ENCODE measurements at places on chromosomes 5 and 9.

GRCh38 chr9:21730899-21731298 is 71.5 kb upstream of the MTAP start:
- DNase-seq = no peak

- DNase-seq = no peak
These were observed 86.4 kb downstream of the ADRB2 start for GRCh38 chr5:148912714-148913398.

GRCh38 chr5:139767960-139768359 is 27.6 kb upstream of the PSD2 start:
- DNase-seq = no peak

DNA sequence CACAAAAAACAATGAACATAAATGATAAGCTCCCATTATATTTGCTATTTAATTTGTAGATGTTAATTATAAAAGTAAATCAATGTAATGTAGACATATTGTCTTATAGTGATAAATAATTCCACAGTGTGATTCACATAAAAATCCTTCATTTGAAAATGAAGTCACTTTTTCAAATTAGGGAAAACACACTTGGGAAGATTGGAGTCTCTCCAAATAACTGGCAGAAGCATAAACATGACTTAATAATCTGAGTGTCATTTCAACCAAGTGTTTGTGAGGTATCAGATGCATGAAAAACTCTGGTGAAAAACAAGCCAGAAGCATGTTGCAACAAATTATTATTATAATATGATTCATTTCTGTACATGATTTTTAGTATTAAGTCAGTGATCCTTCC is 102.2 kb downstream of the CETN3 start:
- DNase-seq = no peak

- DNase-seq = no peak
These were observed 159.1 kb downstream of the HTR1A start for GRCh38 chr5:63803165-63803564.

DNA sequence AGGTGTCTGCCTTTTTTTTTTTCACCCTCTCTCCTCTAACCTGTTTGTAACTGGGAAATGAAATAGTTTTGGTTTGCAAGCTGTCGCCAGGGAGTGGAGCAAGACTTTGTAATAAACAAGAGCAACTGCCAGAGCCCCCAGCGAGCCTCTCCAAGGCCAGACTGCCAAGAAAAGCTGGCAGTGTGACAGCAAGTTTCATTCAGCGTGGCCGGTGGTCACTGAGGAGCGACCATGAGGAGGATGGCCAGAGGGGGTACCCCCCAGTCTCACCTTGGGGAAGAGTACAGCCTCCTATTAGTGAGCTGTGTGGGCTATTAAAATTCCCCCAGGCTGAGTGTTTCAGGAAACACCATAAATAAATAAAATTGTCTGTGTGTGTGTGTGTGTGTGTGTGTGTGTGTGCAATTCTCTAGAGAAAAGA is 49.9 kb downstream of the ZFAND5 start:
- DNase-seq = no peak

DNA sequence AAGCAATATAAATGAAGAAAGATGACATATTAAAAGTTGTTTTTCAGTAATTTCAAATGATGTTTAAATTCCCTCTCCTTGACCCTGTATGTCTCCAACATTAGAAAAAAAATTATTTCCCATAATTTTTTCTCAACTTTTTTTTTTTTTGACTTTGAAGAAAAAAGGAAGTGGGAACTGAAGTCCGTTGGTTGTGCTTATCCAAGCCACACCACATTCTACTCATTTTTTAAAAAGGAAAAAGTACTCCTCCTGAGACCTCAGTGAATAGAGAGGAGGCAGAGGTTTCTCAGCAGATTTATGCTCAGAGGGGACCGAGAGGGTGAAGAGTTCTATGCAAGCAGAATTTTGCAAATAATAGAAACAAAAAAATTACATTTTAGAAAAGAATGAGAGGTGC is 123.3 kb downstream of the PCSK5 start:
- no peak for DNase-seq

DNA sequence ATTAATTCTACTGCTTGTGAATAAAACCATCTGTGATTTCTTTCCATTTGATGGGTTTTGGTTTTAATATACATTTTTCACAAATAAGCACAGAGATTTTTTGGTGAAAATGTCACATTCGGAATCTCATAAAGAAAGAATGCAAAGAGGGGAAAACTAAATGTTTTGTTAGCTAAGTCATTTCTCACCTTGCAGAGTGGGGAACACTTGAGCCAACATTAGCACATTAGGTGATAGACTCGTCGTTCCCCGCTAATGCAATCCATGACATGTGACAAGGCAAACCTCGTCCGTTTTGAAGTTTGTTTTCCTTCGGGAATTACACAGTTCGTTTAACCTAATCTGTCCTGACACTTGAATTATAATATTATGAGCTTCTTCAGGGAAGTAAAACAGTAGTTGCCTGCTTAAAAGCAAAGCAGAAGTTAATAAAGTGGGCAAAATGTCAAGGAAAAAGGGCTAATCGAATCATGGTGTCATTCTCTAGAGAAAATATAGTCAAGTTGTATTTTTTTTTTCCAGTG is 95.8 kb upstream of the LMX1B start:
- no peak for DNase-seq

DNA sequence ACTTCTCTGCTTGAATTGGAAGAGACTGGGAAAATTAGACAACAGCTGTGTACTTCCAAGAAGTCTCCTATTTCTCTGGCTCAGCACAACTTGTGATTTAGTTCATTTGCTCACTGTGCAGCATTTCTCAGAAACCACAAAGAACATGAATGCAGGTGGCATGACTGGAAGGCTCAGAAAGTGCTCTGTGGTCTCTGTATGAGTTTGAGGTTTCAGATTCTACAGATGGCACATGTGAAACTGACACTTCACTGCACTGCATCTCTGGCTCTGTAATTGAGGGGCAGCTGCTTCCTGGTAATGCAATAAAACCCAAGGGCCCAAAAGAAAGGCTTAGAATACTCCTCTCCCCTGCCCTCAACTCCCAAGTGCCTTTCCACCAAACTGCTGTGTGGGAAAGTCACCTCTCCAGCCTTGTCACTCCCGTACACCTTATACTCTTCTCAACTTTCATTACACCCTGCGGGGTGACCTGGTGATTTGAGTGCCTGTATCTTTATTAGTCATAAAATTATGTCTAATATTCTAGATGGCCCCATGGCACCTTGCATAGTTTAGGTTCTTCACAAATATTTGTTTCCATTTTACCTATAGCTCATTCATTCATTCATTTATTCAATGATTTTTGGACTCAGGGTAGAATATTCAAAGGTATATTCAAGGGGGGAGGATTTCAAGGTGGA is 82.5 kb downstream of the ESM1 start:
- DNase-seq = no peak

DNA sequence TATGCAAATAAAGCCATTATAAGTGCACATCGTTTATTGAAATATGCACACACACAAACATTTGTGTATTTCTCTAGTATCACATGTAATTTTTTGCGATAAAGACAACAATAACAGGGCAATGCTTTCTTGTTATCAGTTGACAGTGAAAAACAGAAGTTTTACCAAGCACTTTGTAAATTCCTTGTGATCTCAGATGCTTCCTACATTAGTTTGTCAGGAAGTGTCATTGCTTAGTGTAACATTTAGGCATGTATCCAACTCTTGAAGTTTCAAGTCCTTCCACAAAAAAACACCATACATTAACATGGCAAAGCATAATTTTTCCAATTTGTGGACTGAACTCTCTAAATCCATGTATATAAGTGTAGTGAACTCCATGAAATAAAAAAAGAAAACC is 46.4 kb downstream of the MOCS2 start:
- DNase-seq = no peak

GRCh38 chr5:8953911-8954438 is 591.9 kb downstream of the SEMA5A start:
- DNase-seq = no peak

- no peak for DNase-seq
These were observed 144.8 kb downstream of the GADD45G start for GRCh38 chr9:89749500-89750116.

DNA sequence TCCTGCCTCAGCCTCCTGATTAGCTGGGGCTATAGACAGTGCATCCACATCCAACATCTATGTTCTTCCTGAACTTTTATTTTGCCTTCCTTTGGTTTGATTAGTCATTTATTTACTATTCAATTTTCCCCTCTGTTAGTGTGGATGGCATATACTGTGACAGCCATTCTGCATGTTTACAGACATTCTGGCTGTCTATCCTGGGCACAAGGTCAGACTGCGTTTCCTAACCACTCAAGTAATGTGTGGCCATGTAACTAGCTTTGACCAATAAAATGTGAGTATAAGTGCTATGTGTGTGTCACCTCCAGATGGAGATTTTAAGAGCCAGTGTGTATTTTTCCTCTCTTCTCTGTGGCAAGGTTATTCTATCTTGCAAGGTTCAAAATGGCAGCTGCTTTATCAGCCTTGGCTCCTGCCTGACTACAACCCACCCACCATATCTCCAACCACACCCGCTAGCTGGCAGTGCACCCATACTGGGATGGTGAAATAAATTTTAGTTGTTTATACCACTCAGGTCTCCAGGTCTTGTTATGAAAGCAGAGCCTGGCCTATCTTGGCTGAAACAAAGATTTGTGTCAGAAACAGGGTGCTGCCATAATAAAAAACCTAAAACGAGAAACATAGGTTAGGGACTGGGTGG is 32.2 kb downstream of the PDE6A start:
- DNase-seq = no peak

GRCh38 chr9:128945798-128946501 is 1.5 kb downstream of the DOLK start:
- DNase-seq = no peak

DNA sequence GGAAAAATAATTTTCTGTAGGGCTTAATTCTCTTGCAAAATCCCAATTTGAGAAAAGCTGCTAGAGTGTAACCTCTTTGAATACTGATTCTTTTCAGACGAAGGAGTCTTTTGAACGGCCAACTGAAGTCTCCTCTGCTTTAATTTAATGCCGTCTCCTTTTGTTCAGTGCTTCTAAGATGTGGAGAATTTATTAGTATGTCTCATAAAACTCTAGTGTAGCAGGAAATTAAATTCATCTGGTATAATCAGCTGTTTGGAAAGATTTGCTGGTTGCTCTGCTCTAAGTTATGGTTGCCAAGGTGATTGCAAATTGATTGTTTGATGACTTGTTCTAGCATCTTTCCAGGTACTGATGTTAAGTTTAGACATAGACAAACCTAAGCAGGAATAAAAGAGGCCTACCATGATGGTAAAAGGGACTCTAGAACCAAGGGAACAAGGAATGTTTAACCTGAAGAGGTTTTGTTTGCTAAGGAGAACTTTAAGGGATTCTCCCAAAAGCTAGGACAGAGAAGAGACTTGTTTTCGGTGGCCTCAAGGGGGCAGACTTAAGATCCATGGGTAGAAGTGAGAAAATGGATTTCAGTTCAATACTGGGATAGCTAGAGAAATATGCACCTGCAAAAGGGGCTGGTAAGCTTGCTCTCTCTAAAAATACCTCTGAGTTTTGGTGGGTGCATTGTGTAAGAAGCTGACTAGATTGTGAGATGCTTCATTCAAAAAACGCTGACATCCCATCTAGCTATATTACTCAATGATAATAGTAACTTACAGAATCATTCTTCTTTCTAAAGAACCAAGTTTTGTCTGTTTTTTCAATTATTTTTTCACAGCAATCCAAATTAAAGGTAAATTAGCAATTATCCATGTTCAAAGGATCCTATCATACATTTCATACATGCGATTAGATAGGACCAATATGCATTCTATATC is 5.7 kb upstream of the ADRB2 start:
- DNase-seq = no peak

DNA sequence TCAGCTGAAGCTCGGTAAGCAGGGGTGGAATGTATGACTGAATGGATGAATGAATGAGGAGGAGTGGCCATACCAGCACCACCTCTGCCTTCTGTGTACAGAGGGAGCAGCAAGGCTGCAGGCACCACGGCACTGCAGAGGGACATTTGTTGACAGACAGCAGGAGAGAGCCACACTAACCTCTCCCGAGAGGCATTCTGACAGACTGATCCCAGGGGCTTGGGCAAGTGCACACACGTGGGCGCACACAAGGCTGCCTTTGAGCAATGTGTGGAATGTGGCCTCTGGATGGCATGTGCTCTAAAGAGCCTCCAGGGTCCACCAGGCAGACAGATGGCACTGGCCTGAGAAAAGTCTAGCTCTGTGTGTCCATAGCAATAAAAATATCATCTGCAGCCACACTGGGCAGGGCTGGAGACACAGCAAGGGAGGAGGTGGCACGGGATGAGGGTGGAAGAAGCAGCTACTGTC is 111.8 kb downstream of the ACTL7B start:
- DNase-seq = no peak

DNA sequence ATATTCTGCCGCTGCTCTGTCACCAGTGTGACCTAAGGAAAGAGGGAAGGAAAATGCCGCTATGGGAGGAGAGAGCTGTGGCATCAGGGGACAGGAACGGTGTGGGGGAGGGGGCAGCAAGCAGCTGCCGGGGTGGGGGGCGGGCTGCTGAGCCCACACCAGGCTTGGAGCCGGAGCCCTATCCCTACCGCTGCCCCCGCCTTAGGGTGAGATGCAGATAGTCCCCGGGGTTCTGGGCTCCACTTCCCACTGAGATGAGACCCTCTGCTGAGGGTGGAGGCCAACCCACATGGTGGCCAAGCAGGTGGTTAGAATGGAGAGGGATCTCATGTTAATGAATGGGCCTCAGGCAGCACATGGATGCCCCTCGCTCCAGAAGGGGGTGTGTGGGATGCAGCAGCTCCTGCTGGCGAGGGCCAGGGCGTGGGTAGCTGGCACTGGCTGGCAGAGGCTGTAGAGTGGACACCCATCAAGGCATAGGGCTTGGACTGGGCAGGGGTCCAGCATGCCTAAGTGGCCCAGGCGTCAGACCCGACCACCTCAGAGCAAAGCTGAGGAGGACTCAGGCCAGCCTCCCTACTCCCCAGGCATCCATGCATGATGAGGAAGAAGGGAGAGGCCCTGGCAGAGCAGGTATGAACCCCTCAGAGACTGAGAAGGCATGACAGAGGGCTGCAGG is 131.5 kb downstream of the ZNF354C start:
- no peak for DNase-seq

DNA sequence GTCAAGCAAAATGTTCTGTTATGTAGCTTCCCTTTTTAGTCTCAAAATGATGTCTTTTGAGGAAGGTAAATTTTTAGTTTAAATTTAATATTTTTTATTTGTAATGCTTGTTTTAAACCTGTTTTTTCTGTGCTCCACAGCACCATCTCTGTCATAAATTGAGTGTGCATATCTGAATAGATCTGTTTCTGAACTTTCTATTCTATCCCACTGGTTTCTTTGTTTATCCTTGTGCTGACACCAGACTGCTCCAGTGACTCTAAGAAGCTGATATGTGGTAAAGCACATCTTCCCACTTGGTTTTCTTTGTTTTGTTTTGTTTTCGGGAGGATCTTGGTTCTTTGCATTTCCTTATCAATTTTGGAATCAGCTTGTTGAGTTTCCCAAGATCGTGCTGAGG is 7.1 kb upstream of the RNF145 start:
- no peak for DNase-seq

DNA sequence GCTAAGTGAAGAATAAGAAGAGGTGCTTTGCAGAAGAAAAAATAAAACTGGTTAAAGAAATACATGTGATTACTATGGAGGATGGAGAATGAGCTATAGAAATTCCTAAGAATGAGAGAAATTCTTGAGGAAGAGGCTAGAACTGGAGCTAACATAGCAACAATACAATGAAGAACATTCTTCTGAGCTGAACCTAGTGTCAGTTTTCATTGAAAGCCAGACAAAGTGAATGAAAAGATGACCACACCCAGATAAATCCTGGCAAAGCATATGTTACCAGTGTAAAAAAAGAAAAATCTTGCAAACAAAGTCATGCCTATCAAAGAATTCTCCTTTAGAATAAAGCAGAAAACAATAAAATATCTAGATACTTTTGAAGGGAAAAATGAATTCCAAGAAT is 39.6 kb downstream of the SGCD start:
- no peak for DNase-seq

GRCh38 chr5:5965132-5965531 is 413.2 kb downstream of the MED10 start:
- no peak for DNase-seq

Measured in stimulated activated CD8-positive, alpha-beta memory T cell treated with anti-CD3 and anti-CD28 coated beads, Interleukin-7, amount 100 ng/mL, for 1 hour (primary cell).